A549 treated with RU486 at 1 μM for 4 hours (cell line): ENCODE measurements at places on chromosomes 6 and 20. TPM values are rescaled to one million over a fixed set of nuclear protein-coding genes. Genes with fewer than 3 reads are reported as not detected.

Gene C6orf15
- not detected in 5 replicates for total RNA-seq

Gene MYBL2
- total RNA-seq: 77.9 to 92.0 TPM (median 80.1 TPM) in 5 replicates

Gene EYA4
- 8.5 to 11.9 TPM (median 11.0 TPM) in 5 replicates for total RNA-seq

Gene SALL4
- 1.3 to 1.8 TPM (median 1.4 TPM) in 5 replicates for total RNA-seq

Gene RSPO3
- 86.4 to 127 TPM (median 99.4 TPM) in 5 replicates for total RNA-seq
